CD8-positive, alpha-beta memory T cell (primary cell): ENCODE measurements at places on chromosomes 12 and 14. TPM values are rescaled to one million over a fixed set of nuclear protein-coding genes. Genes with fewer than 3 reads are reported as not detected.

DNA sequence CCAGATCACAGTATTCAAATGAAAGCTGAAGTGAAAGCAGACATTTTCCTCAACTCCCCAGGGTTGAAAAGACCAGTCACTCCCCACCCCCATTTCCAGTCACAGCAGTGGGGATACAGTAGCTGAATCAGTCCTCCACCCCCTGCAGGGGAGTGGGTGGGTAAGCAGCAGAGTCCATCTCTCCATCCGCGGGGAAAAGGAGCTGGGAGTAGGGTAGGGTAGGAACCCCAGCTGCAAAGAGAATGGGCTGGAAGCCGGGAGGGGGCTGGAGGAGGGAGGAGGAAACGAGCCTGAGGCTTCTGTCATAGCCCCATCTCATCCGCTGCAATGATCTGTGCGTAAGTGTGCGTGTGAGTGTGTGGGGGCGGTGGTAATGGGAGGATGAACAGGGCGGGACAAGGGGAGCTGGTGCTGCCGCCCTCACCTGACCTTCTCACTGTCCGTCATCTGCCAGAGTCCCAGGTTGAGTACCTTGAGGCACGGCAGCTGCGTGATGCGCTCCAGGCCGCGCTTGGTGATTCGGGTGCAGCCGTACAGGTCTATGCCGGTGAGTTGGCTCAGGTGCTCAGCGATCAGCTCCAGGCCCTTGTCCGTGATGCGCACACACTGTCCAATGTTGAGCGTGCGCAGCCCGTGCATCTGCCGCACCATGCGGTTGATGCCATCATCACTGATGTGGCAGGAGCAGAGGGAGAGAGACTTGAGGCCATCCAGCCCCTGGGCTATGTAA is 1.8 kb downstream of the FBXL14 start:
- peak overlapping the region; percentile 78 for H3K27ac ChIP-seq
- no peaks in the 10 kb centered on the region for H3K36me3 ChIP-seq
- H3K4me1 ChIP-seq: peaks cover 47% of the 10 kb centered on the region
- H3K27me3 ChIP-seq: no peaks in the 10 kb centered on the region
- peak; percentile 56 for DNase-seq

DNA sequence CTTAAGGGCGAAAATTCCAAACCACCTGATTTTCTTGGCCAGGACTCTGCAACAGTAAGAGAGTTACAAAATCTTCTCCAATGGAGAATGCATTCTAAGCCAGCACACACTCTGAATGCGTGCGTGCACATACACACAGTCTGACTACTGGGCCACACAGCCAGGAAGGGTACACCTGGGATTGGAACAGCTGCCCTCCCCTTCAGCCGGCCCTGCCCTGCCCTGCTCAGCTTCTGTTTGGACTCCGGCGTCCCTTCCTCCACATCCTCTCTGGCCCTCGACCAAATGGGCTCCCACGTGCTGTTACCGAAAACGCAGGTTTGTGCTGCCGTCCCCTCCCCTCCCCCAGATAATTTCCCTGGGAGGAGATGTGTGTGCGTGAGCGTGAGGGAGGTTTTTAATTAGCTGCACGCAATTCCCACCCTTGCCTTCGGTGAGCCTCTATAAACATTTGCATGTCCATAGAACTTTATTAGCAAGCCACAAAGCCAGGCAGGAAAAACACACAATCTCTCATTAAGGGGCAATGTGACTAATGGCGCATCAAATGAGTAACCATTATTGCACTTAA is 43.0 kb downstream of the CCNK start:
- no peak overlapping the region for H3K4me3 ChIP-seq
- H3K27ac ChIP-seq: no peak overlapping the region
- H3K27me3 ChIP-seq: no peaks in the 10 kb centered on the region
- H3K36me3 ChIP-seq: no peaks in the 10 kb centered on the region

GRCh38 chr14:63282997-63283883 is 35.5 kb downstream of the GPHB5 start:
- no peaks in the 10 kb centered on the region for H3K36me3 ChIP-seq
- no peaks in the 10 kb centered on the region for H3K27me3 ChIP-seq
- H3K4me3 ChIP-seq: no peak overlapping the region

- no peaks in the 10 kb centered on the region for H3K36me3 ChIP-seq
- H3K27me3 ChIP-seq: no peaks in the 10 kb centered on the region
- no peaks in the 10 kb centered on the region for H3K4me1 ChIP-seq
- no peak overlapping the region for H3K27ac ChIP-seq
- DNase-seq: no peak
Measured at GRCh38 chr14:89336338-89336737, 80.7 kb downstream of the FOXN3 start.

DNA sequence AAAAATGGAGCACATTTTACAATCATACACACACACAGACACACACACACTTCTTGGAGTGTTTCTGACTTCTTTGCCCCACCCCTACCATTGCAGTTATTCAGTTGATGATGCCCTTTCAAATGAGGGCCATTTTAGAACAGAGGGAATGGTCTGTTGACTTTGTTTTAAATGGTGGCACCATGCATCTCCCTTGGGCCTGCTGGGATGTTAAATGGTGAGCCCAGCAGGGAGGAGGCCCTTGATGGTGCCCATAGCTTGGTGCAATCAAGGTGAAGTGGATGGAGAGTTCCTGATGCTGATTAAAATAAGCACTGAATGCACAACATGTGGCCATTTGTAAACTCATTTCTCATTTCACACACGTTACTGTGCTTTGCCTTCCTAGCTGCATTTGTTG is 13.3 kb downstream of the C12orf75 start:
- no peaks in the 10 kb centered on the region for H3K36me3 ChIP-seq
- no peak overlapping the region for H3K27ac ChIP-seq
- H3K4me3 ChIP-seq: no peak overlapping the region
- no peaks in the 10 kb centered on the region for H3K27me3 ChIP-seq
- no peaks in the 10 kb centered on the region for H3K4me1 ChIP-seq
- DNase-seq: no peak

DNA sequence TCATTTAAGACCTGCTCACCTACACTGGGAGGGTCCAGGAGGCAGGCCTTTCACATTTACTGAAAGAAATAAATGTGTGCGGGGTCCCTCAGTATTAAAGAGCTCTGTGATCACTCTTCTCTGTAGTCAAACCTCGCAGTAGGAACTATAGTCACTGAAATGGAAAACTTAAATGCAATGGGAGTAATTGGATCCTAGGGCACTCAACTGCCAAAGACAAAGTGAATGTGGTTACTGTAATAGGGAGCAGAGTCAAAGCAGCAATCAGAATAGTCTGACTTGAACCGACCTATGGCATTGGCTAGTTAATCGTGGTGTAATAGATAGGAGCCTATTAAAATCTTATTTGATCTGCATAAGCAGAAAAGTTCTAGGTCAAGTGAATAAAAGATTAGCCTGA is 26.6 kb upstream of the DYRK2 start:
- no peaks in the 10 kb centered on the region for H3K27me3 ChIP-seq
- no peaks in the 10 kb centered on the region for H3K36me3 ChIP-seq
- peaks cover 22% of the 10 kb centered on the region for H3K4me1 ChIP-seq
- no peak overlapping the region for H3K27ac ChIP-seq

GRCh38 chr12:66388517-66388916 is 86.2 kb downstream of the HELB start:
- no peak overlapping the region for H3K27ac ChIP-seq
- H3K36me3 ChIP-seq: no peaks in the 10 kb centered on the region
- no peak for DNase-seq
- peaks cover 4% of the 10 kb centered on the region for H3K4me1 ChIP-seq

GRCh38 chr12:132239796-132240668 is 89.4 kb downstream of the GALNT9 start:
- H3K4me3 ChIP-seq: no peak overlapping the region
- no peak overlapping the region for H3K27ac ChIP-seq
- H3K4me1 ChIP-seq: no peaks in the 10 kb centered on the region
- no peaks in the 10 kb centered on the region for H3K27me3 ChIP-seq
- no peaks in the 10 kb centered on the region for H3K36me3 ChIP-seq

- no peaks in the 10 kb centered on the region for H3K27me3 ChIP-seq
- H3K4me1 ChIP-seq: peaks cover 20% of the 10 kb centered on the region
- no peak overlapping the region for H3K4me3 ChIP-seq
Measured at GRCh38 chr12:124390442-124391097, 95.7 kb downstream of the RFLNA start.

DNA sequence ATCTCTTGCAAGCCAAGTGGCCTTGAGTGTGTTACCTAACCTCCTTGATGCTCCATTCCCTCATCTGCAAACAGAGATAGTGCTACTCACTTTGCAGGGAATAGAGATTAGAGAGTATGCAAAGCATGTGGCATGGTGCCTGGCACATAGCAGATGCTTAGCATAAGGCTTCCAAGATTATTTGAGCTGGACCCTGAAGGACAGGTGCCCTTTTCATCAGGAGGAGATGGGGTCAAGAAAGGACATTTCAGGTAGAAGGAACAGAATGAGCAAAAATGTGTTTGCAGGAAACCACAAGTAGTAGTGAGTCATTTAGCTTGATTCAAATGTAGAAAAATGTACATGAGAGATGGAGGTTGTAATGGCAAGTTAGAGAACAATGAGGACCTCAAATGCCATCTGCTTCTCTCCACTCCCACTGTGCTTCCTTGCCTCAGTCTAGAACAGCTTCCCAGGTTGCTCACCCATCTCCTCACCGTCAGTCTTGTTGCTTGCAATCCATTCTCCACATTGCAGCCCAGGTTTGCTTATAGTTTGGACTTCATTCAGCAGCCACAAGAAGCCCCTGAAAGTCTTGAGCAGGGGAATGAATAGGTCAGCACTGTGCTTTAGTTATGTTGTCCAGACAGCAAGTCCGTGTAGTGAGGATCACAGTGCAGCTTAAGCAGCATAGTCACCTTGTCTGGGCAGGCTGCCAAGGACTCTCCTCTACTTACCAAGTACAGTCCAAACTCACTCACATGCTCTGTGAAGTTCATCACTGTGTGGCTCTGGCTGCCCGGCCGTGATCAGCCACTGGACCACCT is 536.3 kb upstream of the CCDC196 start:
- H3K4me3 ChIP-seq: peak overlapping the region; percentile 13
- no peaks in the 10 kb centered on the region for H3K27me3 ChIP-seq
- no peak overlapping the region for H3K27ac ChIP-seq
- no peaks in the 10 kb centered on the region for H3K36me3 ChIP-seq

DNA sequence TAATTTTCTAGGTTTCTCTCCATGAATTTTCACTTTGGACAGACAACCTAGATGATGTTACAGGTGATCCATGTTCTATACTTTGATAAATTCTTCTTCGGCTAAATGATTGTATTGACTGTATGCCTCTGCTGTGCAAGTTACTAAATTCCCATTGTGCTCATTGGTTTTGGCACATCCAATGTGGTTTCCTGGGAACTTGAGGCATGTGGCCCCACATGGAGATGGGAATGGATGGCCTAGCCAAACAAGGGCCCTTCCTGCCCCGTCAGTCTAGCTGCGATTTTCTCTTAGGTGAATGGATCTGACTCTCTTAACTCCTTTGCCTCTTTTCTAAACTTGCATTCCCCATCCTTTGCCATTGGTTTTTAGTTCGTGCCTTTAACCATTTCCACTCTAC is 186.2 kb downstream of the PELI2 start:
- H3K4me1 ChIP-seq: no peaks in the 10 kb centered on the region
- no peaks in the 10 kb centered on the region for H3K27me3 ChIP-seq
- no peaks in the 10 kb centered on the region for H3K36me3 ChIP-seq

DNA sequence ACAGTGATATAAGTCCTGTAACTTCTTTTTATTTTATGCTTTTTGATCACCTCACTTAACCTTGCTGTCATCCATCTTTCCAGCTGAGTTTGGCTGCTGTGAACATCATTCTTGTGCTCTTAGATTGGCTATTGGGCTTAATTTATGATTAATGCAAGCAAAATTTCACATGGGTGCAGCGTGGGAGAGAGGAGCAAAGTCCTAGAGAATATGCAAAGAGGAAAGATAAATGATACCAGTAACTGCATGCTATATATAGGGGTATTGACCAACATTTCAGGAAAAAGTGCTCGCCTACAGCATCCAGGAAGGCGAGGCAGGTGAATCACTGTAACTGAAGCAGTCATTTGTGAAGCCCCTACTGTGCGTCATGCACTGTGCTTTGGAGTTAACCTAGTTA is 153.1 kb downstream of the TMTC2 start:
- no peak overlapping the region for H3K4me3 ChIP-seq
- no peak for DNase-seq
- no peak overlapping the region for H3K27ac ChIP-seq
- H3K4me1 ChIP-seq: no peaks in the 10 kb centered on the region
- H3K36me3 ChIP-seq: no peaks in the 10 kb centered on the region
- H3K27me3 ChIP-seq: no peaks in the 10 kb centered on the region

DNA sequence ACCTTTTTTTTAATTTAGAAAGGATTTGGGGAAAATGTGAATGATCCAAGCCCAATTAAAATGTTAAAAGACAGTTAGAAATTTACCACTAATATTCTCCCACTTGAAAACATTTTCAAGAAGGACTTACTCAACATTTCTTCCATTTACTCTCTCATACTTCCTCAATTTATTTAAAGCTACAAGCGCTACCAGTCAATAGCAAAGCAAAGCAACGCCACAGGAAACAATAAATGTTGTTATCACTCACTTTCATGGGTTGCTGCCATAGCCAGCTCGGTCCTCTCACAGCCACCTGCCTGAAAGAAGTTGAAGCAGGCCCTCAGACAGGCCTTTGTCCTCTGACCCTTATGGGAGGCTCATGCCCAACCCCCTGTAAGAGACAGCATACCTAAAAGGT is 6.0 kb upstream of the SOS2 start:
- DNase-seq: no peak
- H3K4me1 ChIP-seq: peaks cover 2% of the 10 kb centered on the region
- H3K27me3 ChIP-seq: no peaks in the 10 kb centered on the region
- H3K27ac ChIP-seq: no peak overlapping the region
- H3K36me3 ChIP-seq: no peaks in the 10 kb centered on the region

DNA sequence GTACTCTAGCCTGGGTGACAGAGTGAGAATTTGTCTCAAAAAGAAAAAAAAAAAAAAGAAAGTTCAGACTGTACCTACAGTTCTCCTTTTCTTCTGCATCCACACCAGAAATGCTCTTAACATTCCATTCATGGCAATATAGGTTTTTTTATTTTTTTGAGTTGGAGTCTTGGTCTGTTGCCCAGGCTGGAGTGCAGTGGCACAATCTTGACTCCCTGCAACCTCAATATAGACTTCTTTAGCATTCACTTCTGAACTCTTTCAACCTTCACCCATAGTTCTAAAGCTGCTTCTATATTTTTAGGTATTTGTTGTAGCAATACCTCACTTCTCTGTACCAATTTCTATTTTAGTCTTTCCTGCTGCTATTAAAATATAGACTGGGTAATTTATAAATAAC is 1095.7 kb downstream of the FLRT2 start:
- H3K27ac ChIP-seq: no peak overlapping the region
- DNase-seq: no peak
- H3K27me3 ChIP-seq: no peaks in the 10 kb centered on the region

- no peak for DNase-seq
- no peak overlapping the region for H3K27ac ChIP-seq
- H3K4me1 ChIP-seq: no peaks in the 10 kb centered on the region
Measured at GRCh38 chr12:3445119-3445978, 45.7 kb upstream of the PRMT8 start.

GRCh38 chr12:29102741-29103140 is 46.3 kb upstream of the FAR2 start:
- no peaks in the 10 kb centered on the region for H3K27me3 ChIP-seq
- H3K36me3 ChIP-seq: no peaks in the 10 kb centered on the region
- peaks cover 31% of the 10 kb centered on the region for H3K4me1 ChIP-seq
- peak overlapping the region; percentile 40 for H3K27ac ChIP-seq
- DNase-seq: no peak

OTOGL gene
- total RNA-seq: not detected

GLIPR1 gene
- total RNA-seq: 22.2 TPM

MFAP5 gene
- not detected for total RNA-seq

ASIC1 gene
- total RNA-seq: 6.4 TPM

AKAP6 gene
- 1.4 TPM for total RNA-seq

GZMH gene
- 125 TPM for total RNA-seq

KCNH5 gene
- not detected for total RNA-seq

CISTR gene
- total RNA-seq: not detected

FKBP11 gene
- total RNA-seq: 98.3 TPM

ERBB3 gene
- total RNA-seq: 1.7 TPM

ADAMTS20 gene
- not detected for total RNA-seq

MYF5 gene
- not detected for total RNA-seq

PCBP2 gene
- total RNA-seq: 1,025 TPM

KRT7 gene
- total RNA-seq: 5.6 TPM
